ENCODE measurements at places on chromosomes 5 and 9. TPM values are rescaled to one million over a fixed set of nuclear protein-coding genes. Genes with fewer than 3 reads are reported as not detected.

The ZNF354B gene
- 4.4 TPM for total RNA-seq

The PBX3 gene
- 6.6 TPM for total RNA-seq

The TEX48 gene
- not detected for total RNA-seq

The NEUROG1 gene
- not detected for total RNA-seq

The TOR2A gene
- 10.2 TPM for total RNA-seq

The GDNF gene
- 2.3 TPM for total RNA-seq

The ACTBL2 gene
- not detected for total RNA-seq

The ELOVL7 gene
- total RNA-seq, result 0.89 TPM

The COL27A1 gene
- total RNA-seq, result 1.4 TPM

The GRM6 gene
- total RNA-seq, result not detected

The CCT5 gene
- 288 TPM for total RNA-seq

The NR4A3 gene
- 2.7 TPM for total RNA-seq

The IL33 gene
- total RNA-seq, result 2.1 TPM

The ENC1 gene
- total RNA-seq, result 2.8 TPM

The POLE3 gene
- total RNA-seq, result 42.9 TPM

The C9orf85 gene
- total RNA-seq, result 6.1 TPM

The CBY3 gene
- total RNA-seq, result not detected

The PAEP gene
- not detected for total RNA-seq

The PCDHB7 gene
- total RNA-seq, result 0.75 TPM

The ZNF462 gene
- 9.3 TPM for total RNA-seq

The CDH6 gene
- total RNA-seq, result 1.00 TPM

The C9orf153 gene
- not detected for total RNA-seq

The FRMD3 gene
- total RNA-seq, result 62.3 TPM

The CORO2A gene
- total RNA-seq, result 0.42 TPM

The PHF19 gene
- total RNA-seq, result 9.2 TPM

The DIAPH1 gene
- 324 TPM for total RNA-seq

The HAPLN1 gene
- not detected for total RNA-seq

The TAF1L gene
- total RNA-seq, result not detected

The ELAVL2 gene
- total RNA-seq, result not detected

The PCDHA1 gene
- total RNA-seq, result not detected

The ANKRD34B gene
- not detected for total RNA-seq

The LCN1 gene
- total RNA-seq, result not detected

The TMEM174 gene
- not detected for total RNA-seq

The IFNB1 gene
- total RNA-seq, result not detected

The PCDHB13 gene
- 0.76 TPM for total RNA-seq

The WDR31 gene
- total RNA-seq, result not detected

The IL12B gene
- total RNA-seq, result not detected

The HRCT1 gene
- 3.3 TPM for total RNA-seq

The SNCB gene
- total RNA-seq, result not detected

The MYO10 gene
- total RNA-seq, result 19.7 TPM
